Mesenteric fat pad (tissue), 1 donor: ENCODE measurements at places on chromosomes 6 and 20. TPM values are rescaled to one million over a fixed set of nuclear protein-coding genes. Genes with fewer than 3 reads are reported as not detected.

The OR2J3 gene
- not detected for total RNA-seq

The C6orf163 gene
- total RNA-seq = 3.1 TPM

The PRDM13 gene
- total RNA-seq = not detected

The CCM2L gene
- total RNA-seq = 10.4 TPM

The BTN1A1 gene
- not detected for total RNA-seq

The TGM3 gene
- not detected for total RNA-seq

The HFE gene
- total RNA-seq = 13.5 TPM

The MMS22L gene
- total RNA-seq = 6.0 TPM

The SSTR4 gene
- total RNA-seq = not detected

The SAMD10 gene
- 2.9 TPM for total RNA-seq

The TGM6 gene
- total RNA-seq = not detected

The GABBR1 gene
- 33.5 TPM for total RNA-seq

The USP49 gene
- 8.3 TPM for total RNA-seq

The AK9 gene
- total RNA-seq = 7.4 TPM

The BTN2A1 gene
- 19.9 TPM for total RNA-seq

The ADGRF5 gene
- 71.1 TPM for total RNA-seq

The SYCP2L gene
- total RNA-seq = 0.93 TPM

The ADISSP gene
- total RNA-seq = 37.5 TPM

The TOX2 gene
- total RNA-seq = 1.2 TPM
